ENCODE measurements at places on chromosomes 5 and 9.

GRCh38 chr9:124852121-124852828 is 985 bp upstream of the WDR38 start:
- no peak for DNase-seq

DNA sequence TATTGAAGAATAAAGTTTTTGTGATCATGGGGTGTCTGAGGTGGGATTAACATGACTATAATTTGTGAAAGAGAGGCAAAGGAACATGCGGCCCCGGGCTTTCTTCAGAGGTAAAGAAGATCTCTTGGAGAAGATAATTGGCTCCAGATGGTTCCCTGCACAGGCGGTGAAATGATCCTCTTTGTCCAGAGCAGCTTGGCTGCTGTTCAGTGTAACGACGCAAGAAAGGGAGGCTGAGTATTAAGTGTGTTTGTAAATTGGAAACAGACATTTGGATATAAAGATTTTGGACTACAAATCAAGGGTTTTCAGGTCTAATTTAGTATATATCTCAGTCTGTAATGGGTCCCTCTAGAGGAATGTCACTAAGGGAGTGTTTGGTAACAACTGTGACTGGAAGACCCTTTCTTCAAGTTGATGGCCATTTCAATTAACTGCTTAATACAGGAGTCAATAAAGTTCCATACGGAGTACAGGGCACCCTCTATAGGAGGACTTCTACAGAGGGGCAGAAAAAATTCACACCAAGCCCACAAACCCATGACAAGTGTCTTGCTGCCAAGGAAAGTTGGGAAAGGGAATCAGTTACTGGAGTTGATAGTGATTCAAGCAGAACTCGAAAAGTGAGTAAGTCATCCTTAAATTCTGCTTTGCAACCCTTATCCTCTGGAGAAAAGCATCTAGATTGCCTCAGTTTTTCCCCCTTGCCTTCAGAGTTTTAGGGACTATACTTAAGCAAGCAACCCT is 4.1 kb downstream of the EQTN start:
- peak; percentile 3 for DNase-seq

DNA sequence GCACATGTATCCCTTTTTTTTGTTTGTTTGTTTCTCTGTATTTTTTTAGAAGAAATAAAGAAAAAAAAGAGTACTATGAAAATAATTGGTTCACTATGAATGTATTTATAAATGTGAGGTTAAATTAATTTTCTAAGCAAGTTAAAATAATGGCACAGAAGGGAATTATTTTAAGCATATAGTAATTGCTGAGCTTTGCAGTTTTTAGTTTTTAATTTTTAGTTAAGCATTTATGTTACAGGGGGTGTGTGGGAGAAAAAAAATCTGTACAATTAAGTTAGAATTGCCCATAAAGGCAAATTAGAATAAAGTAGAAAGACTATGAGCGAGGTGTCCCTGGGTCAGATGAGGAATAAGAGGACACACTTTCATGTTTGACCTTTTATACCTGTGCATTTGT is 152.6 kb downstream of the CDH18 start:
- DNase-seq = no peak

DNA sequence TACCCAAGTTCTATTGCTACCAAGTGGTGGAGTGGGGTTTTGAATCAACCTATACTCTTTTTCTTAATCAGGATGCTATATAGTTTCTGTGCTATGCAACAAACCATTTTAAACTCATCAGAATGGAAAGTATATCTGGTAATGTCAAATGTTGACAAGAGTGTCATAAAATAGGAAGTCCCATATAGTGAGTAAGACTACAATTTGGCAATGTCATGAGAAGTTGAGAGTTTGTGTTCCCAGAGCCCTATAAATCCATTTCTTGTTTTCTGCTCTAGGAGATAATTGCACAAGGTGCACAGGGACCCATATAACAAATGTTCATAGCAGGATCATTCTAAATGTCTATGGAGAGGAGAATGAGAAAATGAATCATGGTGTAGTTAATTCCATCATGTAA is 109.8 kb upstream of the TXNDC8 start:
- no peak for DNase-seq

DNA sequence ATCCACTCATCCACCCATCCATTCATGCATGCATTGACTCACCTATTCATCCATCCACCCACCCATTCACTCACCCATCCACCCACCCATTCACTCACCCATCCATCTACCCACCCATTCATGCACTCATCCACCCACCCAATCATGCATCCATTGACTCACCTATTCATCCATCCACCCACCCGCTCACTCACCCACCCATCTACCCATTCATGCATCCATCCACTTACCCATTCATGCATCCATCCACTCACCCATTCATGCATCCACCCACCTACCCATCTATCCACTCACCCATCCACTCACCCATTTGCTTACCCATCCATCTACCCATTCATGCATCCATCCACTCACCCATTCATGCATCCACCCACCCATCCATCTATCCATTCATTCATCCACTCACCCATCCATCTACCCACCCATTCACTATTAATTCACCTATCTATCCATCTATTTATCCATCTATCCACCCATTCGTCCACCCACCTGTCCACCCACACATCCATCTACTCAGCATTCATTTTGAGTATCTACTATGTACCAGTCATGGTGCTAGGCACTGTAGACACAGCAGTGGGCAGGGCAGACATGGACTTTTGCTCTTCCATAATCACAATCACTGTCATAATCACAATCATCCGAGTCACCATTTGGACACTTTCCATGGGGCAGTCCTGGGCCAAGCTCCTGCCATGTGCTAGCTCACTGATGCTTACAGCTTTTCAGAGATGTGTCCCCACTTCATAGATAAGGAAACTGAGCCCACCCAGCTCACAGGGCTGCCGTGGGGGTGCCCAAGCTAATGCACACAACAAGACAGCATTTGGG is 34.4 kb downstream of the HMCN2 start:
- DNase-seq = no peak

DNA sequence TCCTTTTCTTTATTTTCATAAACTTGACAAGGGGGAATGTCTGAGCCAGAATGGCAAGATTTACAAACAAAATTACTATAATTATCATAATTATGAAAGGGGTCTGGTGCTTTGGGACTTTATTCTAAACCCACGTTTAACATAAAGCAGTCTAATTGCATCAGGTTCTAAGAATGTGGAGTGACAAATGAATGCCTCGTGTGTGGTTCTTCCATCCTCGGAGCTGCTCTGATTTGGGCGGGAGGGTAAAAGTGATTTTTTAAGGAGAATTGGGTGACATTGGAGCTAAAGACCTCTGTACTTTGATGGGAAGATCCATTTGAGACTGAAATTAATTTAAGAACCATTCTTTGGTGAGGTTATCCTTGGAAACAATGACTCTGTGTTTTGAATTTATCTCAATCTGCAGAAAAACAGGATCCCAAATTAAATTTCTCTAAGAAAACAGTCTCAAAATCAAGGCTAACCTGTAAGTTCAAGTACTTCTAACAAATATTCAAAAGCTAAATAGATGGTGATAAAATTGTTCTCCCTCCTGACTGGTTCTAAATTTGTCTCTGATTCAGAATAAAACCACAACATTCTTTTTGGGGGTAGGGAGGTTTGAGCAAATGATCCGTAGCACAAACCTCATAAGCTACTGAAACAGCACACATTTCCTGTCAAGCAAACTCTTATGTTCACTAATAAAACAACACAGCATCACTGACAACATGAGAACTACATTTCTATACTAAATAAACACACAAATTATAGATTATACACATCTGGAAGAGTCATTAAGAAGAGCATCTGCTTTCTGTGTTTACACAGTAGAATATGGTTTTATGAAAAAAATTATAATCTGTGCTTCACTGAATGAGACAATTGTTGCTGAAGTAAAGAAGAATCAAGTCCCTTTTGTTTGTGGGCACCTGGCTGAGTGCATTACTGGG is 85.5 kb downstream of the DCP2 start:
- DNase-seq = no peak
